CD4-positive, alpha-beta T cell treated with Interleukin-12 subunit alpha and Interleukin-12 subunit beta, for 1 hour (primary cell): ENCODE measurements at places on chromosomes 2 and 18.

GRCh38 chr2:236177967-236178889, 10.0 kb upstream of the GBX2 start:
- DNase-seq = peak; percentile 25

DNA sequence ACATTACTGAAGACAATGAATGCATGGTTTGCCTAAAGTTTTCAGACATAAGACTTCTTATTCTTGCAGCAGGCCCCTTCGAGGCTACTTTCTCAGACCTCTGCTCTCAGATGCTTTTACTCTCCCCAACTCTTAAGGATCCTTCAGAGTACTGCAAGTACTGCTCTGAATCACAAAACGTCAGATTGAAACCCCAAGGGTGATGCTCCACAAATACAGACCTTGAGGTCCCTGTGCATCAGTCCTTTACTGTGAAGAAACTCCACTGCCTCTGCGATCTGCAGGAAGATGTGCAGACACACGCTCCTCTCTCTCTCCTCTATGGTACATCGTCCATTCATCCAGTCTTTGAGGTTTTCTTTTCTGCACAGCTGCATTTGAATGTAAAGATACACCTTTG, 52.8 kb downstream of the EIF2AK3 start:
- no peak for DNase-seq

DNA sequence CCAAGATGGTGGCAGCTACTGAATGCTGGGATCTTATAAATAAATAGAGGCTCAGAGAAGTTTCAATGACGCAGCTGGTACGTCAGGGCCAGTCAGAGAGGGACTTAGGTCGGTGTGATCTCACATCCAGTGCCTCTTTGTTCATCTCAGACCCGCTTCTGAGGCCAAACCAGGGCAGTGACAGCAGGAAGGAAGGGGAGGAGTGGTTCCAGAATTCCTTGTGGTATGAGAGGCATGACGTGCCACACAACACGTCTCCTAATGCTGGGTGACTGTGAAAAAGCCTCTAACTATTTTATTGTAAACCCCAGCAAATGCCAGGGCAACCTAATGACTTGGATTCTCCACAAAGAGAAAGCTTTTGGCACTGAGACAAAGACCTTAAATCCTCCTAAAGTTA, 423.3 kb downstream of the LPIN1 start:
- peak; percentile 55 for DNase-seq

- no peak for DNase-seq
Measured at GRCh38 chr18:6509832-6510231, 95.1 kb upstream of the L3MBTL4 start.

DNA sequence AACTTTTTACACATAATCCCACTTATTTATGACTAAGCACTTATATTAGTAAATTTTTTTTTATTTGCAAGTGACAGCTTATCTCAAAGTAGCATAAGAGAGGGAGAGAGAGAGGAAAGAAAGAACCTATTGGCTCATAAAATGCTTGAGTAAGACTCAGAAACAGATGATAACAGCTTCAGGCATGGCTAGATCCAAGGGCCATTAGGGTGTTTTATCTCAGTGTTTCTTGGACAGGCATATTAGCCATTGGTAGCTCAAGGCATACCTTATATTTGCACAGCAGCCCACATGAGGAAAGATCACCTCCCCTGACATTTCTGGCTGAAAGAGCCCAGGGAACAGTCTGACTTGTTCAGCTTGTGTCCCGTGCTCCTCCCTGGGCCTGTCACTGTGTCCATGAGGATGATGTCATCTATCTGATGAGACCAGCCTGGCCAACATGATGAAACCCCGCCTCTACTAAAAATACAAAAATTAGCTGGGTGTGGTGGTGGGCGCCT, 64.4 kb downstream of the IL1R2 start:
- DNase-seq = no peak

DNA sequence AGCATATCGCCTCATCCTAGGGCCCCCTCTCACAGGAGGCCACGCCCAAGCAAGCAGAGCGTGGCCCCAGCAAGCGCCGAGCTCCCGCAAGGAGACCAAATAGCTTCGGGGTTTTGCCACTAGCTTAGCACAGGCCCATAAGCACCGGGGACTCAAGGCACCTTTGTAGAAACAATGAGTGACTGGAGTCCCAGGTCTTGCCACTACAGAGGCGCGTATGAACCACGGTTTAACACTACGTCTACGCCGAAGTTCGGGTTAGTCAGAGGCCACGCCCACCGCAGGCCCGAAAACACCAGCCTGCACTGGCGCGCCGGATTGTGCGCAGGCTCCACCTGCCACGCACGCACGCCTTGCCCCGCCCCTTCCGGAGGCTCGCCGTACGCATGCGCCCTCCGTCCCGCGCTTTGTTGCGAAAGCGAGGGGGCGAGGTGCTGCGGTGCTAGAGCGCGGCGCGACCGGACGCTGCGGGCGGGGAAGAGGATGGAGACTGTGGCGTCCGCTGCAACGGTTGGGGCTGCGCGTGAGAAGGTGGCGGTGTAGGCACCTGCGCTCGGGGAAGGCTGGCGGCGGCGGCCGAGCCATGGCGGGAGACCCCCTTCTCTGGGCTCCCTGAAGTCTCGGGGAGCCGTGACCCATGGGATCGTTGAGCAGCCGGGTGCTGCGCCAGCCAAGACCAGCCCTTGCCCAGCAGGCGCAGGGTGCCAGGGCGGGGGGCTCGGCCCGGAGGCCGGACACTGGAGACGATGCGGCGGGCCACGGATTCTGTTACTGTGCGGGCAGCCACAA, at the start of gene GMCL1:
Gene GMCL1, plus strand, starts transcription at position 405 of the 789 bp plus-strand sequence. Its CDS starts 233 bp downstream, at position 638.
- peak; percentile 99 for DNase-seq

- DNase-seq = no peak
Measured at GRCh38 chr18:69213842-69214241, 186.8 kb upstream of the DOK6 start.

- no peak for DNase-seq
Measured at GRCh38 chr2:23404426-23404825, 19.4 kb downstream of the KLHL29 start.

DNA sequence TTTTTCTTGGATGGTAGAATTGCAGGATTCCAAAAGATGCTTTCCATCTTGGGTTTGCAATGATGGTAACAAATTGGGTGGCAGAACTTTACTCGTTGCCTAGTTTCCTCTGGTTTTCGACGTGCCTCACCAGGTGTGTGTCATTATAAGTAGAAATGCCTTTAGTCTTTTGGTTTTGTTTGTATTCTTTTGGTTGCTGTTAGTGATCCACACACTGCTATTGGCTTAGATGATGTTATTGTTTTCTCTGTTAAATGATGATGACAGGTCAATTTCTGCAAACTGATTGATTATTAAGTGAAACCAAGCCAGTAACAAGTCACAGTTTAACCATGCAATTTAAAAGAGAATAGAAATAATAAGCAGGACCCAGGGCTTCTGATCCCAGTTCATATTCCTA, 6.1 kb upstream of the LAMA3 start:
- no peak for DNase-seq

DNA sequence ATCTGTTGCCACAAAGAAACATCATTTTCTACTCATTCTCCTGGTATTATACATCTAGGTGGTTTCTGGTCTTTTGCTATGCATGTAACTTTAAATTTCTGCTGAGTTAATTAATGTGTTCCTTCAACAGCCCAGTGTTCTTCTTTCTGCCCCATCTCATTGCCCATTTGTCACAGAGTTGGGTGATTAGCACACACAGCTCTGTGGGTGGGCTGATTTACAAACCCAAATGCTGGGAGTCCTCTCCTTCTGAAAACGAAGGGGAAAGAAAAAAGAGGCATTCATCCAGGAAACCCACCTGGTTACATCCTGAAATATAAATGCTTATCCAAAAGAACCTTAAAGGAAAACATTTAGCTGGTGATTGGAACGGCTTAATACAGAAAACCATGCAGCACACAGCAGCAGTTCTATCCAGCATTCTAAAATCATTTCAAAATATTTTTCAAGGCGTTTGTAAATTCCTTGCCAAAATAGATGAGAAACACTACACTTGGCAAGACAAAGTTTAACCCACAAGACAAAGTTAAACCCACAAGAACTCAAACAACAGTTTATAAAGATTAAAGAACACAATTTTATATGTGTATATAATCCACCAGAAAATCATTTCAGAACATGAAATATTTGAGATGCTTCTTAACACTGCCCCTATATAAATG, 177.9 kb downstream of the ANTXR1 start:
- DNase-seq = no peak
